Mucosa of gallbladder (tissue), 1 donor: ENCODE measurements at places on chromosomes 13 and 19. TPM values are rescaled to one million over a fixed set of nuclear protein-coding genes. Genes with fewer than 3 reads are reported as not detected.
A peak's percentile ranks its signal among the peaks of the same experiment; 100 is the strongest.

Gene IRF2BP1
- 44.4 TPM for total RNA-seq

Gene IL12RB1
- 3.1 TPM for total RNA-seq

Gene HOOK2
- total RNA-seq, result 128 TPM

Gene TMPRSS9
- not detected for total RNA-seq

Gene TNFSF9
- total RNA-seq, result 1.2 TPM

Gene ZNF132
- 12.1 TPM for total RNA-seq

DNA sequence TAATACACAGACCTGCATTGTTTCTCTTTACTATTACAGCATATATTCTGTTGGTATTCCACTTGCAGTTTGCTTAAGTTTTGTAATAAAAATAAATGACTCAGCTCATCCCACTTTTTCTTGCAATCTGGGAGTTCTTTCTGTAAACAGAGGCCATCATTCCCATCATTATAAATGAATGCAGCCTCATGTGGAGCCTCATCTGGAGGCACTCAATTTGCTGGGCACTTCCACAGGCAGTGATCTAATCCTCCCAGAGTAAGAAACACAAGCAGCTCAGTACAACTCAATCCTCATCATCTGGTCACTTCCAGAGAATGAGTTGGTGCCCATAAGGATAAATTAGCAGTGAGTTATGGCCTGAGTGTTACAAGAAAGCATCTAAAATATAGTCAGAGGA, 2801.9 kb downstream of the PCDH9 start:
- no peak for DNase-seq

DNA sequence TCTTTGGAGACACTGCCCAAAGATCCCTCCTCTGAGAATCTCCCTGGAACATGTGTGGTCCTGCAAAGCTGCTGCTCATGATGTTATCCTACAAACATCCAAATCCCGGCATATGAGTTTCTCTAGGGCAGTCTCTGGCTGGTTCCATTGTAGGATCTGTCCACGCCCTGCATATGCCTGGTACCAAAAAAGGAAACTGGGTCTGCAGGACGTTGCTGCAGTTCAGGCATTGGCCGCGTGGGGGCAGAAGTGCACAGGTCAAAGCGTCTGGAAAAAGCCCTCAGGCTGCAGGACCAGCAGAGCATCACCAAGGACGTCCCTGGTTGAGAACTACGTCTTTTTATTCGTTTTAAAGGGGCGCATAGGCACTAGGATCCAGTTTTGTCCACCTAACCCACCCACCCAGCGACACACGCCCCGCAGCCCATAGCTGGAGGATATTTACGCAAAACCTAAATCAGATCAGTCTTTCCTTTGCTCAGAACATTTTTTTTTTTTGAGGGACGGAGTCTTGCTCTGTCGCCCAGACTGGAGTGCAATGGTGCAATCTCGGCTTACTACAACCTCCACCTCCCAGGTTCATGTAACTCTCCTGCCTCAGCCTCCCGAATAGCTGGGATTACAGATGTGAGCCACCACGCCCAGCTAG, 12.9 kb upstream of the ZNF564 start:
- peak; percentile 92 for DNase-seq

GRCh38 chr13:41854758-41855157, 106.2 kb downstream of the VWA8 start:
- DNase-seq, result no peak

DNA sequence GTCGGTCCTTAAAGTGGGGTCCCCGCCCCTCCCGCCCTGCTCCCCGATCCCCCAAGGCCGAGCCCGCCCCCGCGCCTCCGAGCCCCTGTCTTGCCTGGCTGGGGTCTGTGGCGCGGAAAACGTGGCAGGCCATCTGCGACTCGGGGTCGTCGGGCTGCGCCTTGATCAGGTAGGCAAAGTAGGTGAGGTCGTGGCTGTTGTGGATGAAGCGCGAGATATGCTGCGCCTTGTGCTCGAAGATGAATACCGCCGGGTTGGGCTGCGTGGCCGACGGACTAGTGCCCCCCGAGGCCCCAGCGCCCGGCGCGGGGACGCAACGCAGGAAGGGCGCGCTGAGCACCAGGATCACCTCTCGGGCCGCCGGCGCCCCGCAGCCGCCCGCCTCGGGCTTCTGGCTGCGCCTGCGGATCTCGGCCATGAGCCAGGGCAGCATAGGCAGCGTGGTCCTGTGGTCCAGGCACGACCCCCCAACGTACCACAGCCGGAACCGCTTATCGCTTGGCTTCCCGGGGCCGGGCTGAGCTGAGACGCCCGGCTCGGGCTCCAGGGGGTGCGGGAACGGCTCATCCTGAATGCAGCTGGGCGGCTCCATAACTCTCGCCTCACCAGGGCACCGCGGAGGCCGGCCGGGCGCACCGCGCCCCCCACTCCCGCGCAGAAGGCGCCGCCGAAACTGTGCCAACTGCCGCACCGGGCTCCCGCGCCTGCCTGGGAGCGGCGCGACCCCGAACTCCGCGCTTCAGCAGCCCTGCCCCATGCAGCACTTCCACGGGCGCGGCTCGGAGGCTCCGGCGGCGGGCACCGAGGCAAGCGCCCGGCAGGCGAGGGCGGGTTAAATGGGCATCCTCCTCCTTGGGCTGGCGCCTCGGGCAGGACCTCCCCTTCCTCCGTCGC, 546 bp downstream of the TBC1D4 start:
- DNase-seq, result no peak

DNA sequence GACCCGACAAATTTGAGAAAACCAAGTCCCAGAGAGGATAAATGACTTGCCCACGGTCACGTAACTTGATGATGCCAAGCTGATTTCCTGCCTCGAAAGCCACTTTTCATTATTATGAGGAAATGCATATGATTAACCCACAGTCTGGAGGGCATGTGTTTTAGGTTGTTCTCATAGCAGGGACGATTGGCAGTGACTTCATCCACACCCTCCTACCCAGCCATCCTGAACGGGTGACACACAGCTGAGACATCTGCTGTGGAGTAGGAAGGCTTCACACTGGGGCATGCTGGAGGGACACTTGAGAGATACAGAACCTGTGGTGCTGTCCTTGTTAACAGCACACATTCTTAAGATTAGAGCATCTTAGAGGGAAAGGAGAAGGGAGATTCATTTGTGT, 65.4 kb upstream of the WDFY2 start:
- no peak for DNase-seq

DNA sequence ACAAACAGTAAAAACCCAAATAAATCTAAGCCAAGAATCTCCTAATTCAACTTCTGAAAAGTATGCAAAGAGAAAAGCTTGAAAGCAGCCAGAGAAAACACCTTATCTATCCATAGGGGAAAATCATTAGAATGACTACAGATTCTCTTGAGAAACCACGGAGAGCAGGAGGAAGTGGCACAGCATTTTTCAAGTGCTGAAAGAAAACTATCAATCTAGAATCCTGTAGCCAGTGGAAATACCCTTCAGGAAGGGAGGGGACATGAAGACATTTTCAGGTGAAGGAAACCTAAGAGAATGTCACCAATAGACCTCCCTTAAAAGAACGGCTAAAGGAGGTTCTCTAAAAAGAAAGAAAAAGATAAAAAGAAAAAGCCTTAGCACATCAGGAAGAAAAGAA, 66.2 kb upstream of the XPO4 start:
- no peak for DNase-seq
